ENCODE measurements at places on chromosomes 2 and 18.

- DNase-seq = peak; percentile 19
Observed at GRCh38 chr2:64770137-64770780, 116.5 kb upstream of the SERTAD2 start.

DNA sequence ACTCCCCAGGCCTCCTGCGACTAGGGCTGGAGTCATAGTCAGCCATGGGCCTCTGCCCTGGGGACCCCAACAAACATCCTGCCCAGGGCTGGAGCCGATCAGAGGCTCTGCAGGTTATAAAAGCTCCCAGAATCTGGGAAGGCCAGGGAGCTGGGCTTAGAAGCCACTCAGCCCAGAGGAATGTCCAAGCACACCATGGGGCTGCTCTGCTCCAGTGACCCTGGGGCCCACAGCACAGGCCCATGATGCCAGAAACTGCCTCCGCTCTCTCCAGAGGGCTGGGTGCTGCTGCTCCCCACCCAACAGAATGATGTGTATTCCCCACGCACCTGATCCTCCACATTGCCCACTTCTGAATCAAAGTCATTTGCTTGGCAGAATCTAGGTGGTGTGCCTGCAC is 88.5 kb downstream of the ARMC9 start:
- DNase-seq = no peak

DNA sequence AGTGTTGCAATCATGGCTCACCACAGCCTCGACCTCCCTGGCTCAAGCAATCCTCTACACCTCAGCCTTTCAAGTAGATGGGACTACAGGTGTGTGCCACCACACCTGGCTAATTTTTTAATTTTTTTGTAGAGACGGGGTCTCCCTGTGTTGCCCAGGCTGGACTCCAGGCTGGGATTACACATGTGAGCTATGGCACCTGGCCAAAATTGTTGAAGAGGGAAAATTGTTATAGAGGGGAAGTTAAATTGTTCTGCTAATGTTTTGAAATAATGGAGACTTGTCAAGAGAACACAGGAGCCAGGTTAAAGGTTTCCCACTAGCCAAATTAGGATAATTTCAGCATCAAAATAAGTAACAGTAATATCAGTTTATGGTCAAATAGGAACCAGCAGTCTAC is 25.1 kb downstream of the PPIG start:
- DNase-seq = no peak

DNA sequence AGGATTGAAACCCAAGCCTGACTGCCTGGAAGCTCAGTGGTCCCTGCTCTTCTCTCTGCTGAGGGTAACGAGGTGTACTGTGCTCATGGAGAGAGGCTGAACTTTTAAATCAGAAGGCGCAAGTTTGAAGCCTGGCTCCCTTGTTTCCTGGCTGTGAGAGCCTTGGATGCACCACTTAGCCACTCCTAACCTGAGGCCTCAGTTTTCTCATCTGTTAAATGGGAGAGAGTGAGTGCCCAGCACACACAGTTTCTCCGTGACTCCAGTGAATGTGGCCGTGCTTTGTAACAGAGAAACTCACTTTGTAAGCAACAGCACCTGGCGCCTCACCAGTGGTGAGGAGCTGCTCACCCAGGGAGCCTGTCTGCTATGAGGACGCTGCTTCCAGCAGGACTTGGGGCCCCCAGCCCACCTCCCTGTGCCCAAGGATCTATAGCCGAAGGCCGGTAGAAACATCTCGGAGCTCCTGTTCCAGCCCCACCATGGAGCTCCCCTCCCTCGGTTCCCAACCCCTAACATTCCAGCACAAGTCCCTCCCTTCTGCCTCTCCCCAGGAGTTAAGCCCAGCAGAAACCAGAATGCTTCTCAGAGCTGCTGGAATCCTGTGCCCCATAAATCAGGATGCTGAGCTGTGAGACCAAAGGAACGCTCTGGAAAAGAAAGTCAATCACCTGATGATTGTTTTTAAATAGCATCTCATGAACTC is 20.3 kb upstream of the KCNK3 start:
- DNase-seq = peak; percentile 17

GRCh38 chr18:74154716-74155115 is 6.4 kb downstream of the TIMM21 start:
- peak; percentile 62 for DNase-seq

DNA sequence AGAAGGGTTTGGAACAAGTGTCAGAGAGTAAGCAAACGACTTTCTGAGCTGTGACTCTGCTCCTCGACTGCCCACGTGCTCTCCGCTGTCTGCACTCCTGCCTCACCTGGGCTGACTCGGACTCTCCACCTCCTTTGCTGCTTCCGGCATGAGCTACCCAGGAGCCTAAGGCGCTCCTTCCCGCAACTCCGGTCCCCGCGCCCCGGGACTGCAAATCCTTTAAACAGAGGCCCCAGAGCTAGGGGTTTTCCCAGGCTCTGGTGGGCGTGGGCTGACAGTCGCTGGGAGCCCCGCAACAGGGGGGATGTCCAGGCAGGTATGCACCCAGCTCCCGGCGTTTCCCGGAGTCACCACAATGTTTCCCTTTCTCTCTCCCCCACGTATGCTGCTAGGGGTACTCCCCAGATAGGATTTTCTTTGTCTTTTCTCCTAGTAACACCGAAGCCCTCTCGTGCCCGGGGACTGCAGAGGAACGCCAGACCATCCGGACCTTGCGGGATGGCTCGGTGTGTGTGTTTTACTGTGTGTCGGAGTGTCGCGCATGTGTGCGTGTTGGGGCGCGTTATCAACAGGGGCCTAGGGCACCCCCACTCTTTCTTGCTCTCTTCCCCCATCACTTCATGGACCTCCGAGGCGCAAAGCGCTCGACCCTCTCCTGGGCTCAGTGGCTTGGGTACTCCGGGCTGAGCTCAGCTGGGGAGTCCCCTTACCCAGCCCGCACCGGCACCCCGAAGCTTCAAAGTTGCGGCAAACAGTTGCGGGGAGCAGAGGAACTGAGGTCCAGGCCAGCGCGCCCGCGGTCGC is 691 bp upstream of the THSD7B start:
- no peak for DNase-seq

DNA sequence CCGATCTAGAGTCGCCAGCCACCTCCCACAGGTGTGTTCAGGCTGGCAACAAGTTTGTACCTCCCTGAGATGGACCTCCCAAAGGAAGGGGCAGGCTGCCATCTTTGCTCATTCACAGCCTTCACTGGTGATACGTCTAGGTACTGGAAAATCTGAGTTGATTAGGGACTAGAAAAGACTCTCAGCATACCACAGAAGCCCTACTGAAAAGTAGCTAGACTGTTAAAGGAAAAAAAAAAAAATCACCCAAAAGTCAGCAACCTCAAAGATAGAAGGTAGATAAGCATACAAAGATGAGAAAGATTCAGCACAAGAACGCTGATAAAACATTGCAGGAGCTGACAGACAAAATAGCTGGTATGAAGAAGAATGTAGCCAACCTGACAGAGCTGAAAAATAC is 128.6 kb upstream of the WDR75 start:
- DNase-seq = peak; percentile 4

DNA sequence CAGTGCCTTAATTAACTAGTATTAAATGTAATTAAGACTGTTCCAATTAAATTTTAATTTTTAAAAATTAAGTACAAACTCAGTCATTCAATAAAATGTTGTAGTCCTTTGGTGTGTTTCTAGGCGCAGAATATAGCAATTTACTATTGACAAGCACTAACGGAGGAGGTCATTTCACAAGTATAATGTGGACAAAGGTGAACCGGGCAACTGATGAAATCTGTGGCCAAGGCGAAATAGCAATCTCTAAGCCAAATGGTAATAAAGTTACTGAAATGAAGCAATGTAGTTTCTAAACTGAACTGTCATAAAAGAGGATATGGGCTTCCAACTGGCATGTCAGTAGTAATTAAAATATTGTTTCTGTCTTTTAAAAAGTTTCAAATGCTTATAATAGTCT is 27.5 kb downstream of the FIGN start:
- no peak for DNase-seq

- DNase-seq = peak; percentile 18
Observed at GRCh38 chr18:12608301-12608700, 49.6 kb downstream of the SPIRE1 start.

- DNase-seq = no peak
Observed at GRCh38 chr2:144774809-144775208, 254.9 kb upstream of the ZEB2 start.

DNA sequence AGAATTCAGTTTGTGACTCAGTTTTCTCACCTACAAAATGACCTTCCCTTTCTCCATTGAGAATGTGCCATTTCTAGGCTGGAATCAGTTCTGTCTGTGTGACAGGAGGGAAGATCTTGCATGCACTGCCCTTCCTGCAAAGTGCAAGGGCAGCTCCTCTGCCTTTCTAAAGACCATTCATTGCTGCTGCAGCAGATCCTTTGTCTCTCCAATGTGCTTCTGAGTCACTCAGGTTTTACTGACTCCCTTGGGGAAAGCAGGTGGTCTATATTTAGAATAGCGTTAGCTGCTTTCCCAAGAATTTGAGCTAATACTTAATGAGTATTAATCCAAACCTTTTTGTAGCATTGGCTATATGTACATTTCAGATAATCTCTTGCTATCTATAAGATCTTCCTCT is 62.5 kb downstream of the DAW1 start:
- DNase-seq = no peak

DNA sequence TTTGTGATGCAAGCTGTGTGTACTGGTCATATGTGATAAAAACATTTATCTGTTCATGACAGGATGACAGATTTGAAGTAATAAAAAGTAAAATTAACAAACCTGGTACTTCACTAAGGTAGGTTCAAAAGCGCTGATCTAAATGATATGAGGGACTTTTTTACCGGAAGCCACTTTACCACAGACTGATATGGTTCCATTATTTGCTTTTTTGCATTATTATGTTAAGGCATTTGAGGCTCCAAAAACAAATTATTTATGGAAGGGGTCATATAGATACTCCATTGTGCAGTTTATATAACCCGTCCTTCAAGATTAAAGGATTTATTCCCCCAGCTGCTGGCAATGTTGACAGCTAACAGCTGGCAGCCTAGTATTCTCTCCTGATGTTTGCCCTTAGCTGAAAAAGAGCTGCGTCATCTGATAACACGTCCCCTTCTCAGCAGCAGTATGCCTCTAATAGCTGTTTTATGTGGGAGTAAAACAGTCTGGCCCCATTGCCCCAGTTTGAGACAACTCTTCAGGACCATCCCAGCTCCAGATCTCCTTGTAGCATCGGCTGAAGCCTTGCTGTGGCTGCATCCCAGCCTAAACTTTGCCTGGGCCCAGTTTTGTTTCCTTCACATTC is 84.8 kb upstream of the XIRP2 start:
- peak; percentile 0 for DNase-seq

- DNase-seq = no peak
Observed at GRCh38 chr2:66334237-66335029, 100.5 kb upstream of the MEIS1 start.

- peak; percentile 93 for DNase-seq
Observed at GRCh38 chr2:65576861-65577601, 144.6 kb upstream of the SPRED2 start.

DNA sequence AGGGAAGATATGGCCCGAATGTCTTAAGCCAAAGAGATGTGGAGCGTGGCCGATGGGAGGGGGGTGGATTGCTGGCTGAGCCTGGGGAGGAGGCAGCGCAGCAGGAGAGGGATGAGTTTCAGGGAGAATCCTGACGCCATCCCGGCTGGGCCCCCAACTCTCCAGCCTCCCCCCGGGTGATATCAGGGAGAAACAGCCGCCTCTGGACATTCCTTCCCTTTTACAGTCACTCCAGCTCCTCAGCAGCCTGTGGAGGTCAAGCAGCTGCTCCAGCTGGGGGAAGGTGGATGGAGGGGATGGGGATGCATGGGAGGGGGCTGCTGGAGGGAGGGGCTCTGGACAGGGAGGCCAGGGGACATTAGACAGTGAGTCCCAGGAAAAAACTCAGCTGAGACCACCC is 9.5 kb upstream of the DES start:
- peak; percentile 48 for DNase-seq

- DNase-seq = peak; percentile 51
Observed at GRCh38 chr2:216740557-216741222, 45.3 kb upstream of the IGFBP5 start.

- DNase-seq = no peak
Observed at GRCh38 chr2:212535996-212536816, 2.4 kb downstream of the ERBB4 start.

- DNase-seq = no peak
Observed at GRCh38 chr2:108641756-108642155, 77.5 kb upstream of the RANBP2 start.

- DNase-seq = peak; percentile 68
Observed at GRCh38 chr2:207202645-207203044, 36.9 kb upstream of the KLF7 start.

GRCh38 chr2:72619626-72620025 is 206.2 kb downstream of the EXOC6B start:
- peak; percentile 17 for DNase-seq

DNA sequence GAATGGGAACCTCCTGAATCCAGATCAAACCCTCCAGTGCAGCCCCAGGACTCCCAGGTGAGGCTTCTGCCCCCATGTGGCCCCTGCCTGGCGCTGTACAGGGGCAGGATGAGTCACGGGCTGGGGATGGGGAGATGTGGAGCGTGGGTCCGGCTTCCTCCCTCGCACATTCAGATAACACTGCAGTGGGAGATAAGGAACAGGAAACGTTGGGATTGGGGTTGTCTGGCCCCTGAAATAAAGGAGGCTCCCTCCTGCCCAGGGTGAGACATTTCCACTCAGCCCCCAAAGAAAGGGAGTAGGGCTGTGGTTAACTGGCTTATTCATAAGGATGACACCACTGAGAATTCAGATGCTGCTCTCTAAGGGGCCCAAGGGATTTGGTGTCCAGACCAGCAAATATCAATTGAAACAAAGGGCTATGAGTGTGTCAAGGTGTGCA is 30.7 kb downstream of the IGFBP5 start:
- peak; percentile 97 for DNase-seq

- DNase-seq = peak; percentile 71
Observed at GRCh38 chr2:149167001-149167780, 128.7 kb downstream of the LYPD6B start.

GRCh38 chr2:54310311-54310710 is 54.3 kb upstream of the TSPYL6 start:
- DNase-seq = no peak

GRCh38 chr2:186058614-186059013 is 320.0 kb downstream of the FSIP2 start:
- DNase-seq = no peak

DNA sequence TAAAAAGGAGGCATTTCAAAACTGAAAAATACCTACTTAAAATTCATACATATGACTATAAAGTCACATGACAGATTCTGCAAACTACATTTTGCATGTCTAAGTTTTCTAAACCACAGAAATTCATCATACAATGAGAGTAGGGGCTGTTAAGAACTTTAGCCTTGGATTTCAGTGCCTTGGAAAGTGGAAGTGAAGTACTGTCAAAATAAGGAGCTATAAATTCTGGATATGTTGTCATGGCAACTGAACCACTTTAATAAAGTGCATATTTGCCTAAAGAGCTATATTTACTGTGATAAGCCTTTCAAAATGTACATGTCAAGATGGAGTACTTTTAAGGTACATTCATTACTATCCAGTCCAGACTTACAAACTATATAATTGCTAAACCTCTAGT is 227.1 kb downstream of the RAB3GAP1 start:
- DNase-seq = peak; percentile 62

- DNase-seq = peak; percentile 91
Observed at GRCh38 chr2:112053917-112054846, 887 bp upstream of the TMEM87B start.

Measured in amniotic epithelial cell (primary cell).